ENCODE measurements at places on chromosomes 5 and 9.

GRCh38 chr5:146213210-146213826, 9.9 kb downstream of the RBM27 start:
- DNase-seq, result no peak

DNA sequence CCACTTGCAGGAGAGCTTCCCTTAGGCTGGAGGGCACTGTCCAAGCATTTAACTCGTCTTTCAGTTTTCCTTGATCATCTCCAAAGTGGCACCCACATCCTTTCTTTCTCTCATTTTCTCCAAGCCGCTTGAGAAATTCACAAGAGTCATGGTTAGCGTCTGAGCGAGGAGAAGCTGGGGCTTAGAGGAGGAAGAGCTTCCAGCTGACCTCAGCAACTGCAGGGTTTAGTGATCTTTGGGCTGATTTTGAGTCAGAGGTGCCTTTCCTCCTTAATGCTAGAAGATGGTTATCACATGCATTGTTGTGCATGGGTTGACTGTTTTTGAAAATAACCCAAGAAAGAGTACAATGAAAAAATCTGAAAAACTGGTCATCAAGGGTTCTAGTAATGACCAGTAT, 134.7 kb downstream of the GADD45G start:
- no peak for DNase-seq

DNA sequence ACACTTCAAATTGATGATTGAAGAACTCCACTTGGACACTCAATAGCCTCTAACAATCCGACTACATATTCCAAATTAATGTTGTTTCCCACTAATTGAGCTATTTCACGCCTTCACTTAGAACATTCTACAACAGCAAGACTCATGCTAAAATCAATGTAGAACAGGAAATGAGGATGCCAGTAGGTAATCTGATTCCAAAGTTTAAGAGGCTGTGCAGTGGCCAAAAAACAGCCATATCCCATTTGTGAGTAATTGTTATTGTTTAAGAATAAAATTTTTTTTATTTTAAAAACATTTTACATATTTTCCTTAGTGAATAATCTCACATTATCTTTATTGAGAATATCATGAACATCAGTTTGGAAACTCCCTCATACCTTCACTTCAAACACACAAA, 35.7 kb upstream of the GHR start:
- no peak for DNase-seq

DNA sequence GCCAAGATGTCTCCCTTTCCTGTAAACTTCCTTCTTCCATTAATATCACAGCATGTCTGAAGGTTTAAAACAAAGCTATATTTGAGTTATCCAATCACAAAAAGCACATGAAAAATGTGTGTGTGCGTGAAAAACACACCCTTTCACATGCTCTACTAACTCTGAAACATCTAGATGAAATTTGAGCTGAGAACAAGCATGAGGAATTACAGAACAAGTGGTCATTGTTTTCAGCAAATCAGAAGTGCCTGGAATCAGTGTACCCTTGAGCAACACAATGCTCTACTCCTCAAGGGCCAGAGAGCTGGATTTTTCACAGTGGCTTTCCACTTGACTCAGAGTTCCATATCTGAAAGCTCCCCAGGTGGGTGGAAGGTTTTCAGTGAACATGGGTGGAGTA, 255.9 kb downstream of the PSAT1 start:
- DNase-seq, result no peak

- DNase-seq, result no peak
Observed at GRCh38 chr5:100683881-100684280, 148.7 kb downstream of the FAM174A start.

GRCh38 chr9:134888603-134889190, 8.1 kb downstream of the FCN2 start:
- no peak for DNase-seq

DNA sequence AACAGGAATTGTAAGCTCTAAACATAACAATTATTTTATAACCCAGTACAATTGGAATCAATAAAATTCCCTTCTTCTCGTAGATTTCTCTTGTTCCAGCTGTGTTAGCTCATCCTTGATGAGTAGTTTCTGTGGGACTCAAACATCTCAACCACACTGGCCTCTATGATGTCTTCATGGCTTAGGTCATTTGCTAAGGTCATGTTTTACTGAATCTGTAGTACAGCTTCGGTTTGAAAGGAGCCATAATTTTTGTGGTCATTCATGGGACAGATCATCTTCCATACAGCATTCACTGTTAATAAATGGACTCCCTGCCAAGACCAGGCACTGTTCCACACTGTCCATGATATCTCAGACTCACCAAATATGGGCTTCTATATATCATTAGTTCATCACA, 369.0 kb upstream of the RFX3 start:
- DNase-seq, result no peak

DNA sequence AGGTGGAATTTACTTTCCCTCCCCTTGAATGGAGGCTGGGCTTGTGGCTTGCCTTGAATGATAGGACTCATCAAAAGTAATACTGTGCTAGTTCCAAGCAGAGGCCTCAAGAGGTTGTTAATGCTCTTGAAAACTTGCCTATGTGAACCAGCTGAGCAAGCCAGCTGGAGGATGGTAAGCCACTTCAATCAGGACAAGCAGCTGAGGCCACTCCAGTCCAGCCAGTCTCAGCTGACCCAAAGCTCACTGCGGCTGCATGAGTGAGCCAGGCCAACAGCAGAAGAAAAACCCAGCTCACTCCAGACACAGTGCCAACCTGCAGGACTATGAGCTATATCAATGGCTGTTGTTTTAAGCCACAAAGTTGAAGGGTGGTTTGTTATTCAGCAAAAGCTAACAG, 182.8 kb downstream of the MCTP1 start:
- no peak for DNase-seq

DNA sequence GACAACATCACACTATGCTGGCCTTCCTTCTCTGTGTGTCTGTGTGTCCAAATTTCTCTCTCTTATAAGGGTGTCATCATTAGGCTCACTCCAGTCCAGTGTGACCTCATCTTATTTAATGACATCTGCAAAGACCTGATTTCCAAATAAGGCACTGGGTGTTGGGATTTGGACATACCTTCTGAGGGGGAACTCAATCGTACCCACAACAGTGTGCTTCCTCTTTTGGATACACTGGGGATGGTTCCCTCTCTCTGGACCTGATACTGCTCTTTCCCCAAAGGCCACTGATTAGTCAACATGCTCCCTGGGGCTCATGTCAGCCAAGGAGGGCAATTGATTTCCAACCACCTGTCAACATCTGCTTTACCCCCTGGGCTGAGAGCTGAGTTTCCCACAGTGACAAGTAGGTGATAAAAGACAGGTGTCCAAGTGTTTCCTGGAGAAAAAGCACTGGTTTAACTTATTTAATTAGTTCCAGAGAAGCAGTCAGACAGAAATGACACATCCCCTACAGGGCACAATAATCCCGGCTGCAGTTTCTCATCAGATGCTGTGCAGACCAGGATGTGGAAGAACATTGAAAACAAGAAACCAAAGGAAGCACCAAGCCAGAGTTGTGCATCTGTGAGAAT, 17.8 kb upstream of the CEP72 start:
- DNase-seq, result peak; percentile 24

- DNase-seq, result peak; percentile 60
Observed at GRCh38 chr5:96503501-96504236, 70.6 kb upstream of the PCSK1 start.

DNA sequence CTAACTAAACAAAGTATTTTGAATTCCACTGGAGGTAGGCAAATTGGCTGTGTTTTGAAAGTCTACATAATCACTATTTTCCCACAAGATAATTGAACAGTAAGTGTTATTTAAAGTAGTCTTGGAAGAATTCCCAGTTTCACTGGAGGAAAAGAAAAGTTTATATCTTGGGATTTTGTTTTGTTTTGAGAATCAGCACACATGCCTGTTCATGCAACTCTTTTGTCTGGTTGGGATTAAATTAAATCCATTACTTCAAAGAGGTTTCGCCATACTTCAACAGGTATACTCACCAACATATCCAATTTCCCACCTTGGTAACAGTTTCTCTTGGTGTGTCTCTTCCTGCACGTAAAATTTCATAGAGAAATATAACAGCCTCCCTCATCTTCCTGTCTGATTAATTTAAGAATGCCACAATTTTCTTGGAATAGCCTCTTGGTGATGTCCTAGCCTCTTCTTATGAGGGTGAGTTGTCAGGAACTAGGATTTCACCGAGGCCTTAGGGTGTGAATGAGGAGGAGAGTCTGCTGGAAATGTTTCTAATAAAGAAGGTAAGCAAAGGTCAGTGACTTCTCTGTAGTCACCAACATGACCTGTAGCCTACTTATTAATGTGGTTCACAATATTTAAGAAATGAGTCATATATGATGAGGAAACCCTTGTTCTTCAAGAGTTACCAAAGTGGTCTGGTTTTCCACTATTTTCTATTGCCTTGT, 48.1 kb downstream of the ITGA2 start:
- no peak for DNase-seq

GRCh38 chr9:71795097-71795813, 26.9 kb upstream of the CEMIP2 start:
- no peak for DNase-seq

DNA sequence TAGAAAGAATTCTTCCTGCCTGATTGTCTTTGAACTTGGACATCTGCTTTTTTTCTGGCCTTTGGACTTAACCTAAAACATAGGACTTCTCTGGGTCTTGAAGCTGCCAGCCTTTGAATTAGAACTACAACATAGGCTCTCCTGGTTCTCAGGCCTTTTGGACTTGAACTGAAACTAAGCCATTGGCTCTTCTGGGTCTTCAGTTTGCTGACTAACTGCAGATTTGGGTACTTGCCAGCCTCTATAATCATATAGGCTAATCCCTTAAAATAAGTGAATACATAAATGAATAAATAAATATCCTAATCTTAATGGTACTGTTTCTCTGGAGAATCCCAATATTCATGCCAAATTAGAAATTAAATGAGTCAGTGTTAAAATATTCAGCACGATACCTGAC, 473.4 kb upstream of the PAPPA start:
- no peak for DNase-seq

DNA sequence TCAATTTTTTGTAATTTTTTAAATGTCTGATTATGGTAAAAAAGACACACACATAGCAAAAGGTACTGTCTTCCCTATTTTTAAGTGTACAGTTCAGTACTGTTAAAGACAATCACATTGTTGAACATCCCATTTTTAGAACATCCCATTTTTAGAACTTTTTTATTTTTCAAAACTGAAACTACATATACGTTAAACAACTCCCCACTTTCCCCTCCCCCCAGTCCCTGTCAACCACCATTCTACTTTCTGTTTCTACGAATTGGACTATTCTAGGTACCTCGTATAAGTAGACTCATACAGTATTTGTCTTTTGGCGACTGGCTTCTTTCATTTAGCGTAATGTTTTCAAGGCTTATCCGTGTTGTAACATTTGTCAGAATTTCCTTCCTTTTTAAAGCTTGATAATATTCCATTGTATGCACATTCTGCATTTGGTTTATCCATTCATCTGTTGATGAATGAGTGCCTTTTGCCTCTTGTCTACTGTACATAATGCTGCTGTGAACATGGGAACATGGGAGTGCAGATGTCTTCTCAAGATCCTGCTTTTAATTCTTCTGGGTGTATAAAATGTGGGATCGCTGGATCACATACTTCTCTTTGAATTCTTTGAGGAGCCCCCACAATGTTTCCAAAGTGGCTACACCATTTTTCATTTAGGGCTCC, 154.0 kb downstream of the PIK3R1 start:
- DNase-seq, result no peak

DNA sequence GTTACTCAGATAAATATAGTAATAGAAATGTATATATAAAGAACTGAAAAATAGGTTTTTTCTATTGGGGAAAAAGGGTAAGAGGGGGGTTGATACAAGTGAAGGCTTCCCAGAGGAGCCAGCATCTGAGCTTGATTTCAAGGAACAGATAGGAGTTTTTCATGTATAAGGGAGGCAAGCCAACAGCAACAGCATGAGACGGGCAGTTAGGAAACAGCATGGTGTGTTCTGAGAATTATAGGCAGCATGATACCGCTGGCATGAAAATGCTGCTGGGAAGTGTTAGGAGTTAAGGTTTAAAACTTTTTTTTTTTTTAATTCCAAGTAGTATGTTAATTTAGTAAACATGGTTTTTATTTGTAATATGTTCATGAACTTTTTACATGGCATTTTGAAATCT, 9.7 kb downstream of the CDC37L1 start:
- DNase-seq, result no peak

- DNase-seq, result no peak
Observed at GRCh38 chr5:170306381-170306831, 8.8 kb upstream of the LCP2 start.

- DNase-seq, result no peak
Observed at GRCh38 chr5:1564182-1564748, 40.5 kb upstream of the LPCAT1 start.

GRCh38 chr5:29899583-29899982, 1293.9 kb upstream of the CDH6 start:
- no peak for DNase-seq

GRCh38 chr5:80608731-80609130, 38.7 kb upstream of the ANKRD34B start:
- DNase-seq, result no peak

- peak; percentile 37 for DNase-seq
Observed at GRCh38 chr9:126131066-126132010, 195.3 kb upstream of the MVB12B start.

Data from ecto neural progenitor cell (in vitro differentiated cells).